Anterior cingulate cortex (tissue), 58 donors: ENCODE measurements at places on chromosomes 6 and 20.

DNA sequence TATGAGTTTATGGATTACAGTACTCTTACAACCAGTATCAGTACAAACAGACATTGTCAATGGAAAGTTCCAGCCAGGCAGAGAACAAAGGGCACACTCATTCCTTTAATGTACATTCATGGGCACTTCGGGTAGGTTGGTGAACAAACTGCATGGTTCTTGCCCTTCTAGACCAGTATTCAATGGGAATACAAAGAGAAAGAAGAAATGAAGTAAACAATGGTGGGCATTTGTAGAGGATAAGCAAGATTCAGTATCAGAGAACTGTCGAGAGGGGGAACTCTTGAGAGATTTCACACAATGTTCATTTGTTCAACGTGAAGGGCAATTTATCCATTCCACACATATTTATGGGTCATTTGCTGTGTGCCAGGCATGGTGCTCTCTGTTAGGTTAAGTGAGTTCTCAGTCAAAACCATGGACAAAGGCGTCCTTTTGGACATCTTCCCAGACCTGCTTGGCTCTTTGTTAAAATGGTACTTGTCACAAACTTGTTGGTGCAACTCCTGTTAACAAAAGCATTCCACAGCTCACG lies 714.8 kb downstream of the DHX35 start:
- no peak for DNase-seq

DNA sequence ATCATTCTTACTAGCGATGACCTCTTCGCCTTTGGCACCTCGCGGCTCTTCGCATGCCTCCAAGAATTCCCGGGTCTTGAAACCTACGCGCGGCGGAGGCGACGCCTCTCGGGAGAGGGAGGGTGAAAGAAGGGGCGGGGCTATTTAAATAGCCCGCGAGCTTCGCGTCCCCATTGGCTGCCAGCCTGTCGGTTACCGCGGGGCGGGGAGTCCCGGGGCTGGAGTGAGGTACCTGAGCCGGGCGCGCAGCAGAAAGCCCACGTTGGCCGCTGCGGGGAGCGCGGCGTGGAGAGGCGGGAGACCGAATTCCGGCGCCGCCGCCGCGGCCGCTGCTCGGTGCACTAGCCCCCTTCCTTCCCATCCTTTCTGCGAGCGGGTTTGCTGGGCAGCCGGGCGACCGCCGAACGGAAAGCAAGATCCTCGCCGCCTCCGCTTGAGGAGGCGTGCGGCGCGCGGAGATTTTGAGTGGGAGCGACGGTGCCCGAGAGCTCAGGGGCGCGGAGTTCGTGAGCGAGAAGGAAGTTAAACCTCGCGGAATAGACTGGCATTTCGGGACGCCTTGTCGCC lies at the start of gene BMP6:
BMP6 (plus strand) TSS at position 251 of the 567 bp plus-strand sequence. CDS start 857 bp downstream, outside the sequence.
- peak; percentile 61 for DNase-seq

GRCh38 chr20:45588800-45589199 lies 9.7 kb upstream of the WFDC8 start:
- DNase-seq, result no peak

GRCh38 chr6:100370265-100370664 lies 94.5 kb downstream of the SIM1 start:
- no peak for DNase-seq

DNA sequence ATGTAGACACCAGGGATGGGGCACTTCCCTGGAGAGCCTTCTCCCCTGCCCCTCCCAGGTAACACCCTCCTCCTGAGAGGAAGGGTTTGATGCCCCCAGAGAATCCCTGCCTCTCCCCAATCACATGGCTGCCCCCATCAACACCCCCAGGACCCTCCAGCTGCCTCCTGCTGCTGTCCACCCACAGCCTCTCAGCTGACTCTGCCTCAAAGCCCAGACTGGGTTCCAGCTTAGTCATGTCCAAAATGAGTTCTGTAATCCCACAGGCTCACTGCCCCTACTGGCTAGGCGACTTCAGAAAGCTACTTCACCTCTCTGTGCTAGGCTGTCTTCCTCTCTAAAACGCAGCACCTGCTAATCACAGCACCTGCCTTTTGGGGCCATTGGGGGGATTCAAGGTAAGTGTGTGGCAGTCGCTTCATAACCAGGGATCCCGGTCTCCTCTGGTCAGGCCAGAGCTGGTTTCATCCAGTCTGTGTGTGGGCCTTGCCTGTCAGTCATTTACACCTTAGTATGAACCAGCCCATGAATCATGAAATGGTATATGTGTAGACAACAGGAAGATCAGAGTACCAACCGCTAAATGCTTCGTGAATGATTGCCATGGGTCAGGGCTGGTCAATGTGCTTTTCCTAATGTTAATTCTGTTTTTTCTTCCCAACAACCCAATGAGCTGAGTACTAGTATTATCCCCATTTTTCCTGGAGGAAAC lies 40.4 kb downstream of the TFEB start:
- DNase-seq, result no peak

DNA sequence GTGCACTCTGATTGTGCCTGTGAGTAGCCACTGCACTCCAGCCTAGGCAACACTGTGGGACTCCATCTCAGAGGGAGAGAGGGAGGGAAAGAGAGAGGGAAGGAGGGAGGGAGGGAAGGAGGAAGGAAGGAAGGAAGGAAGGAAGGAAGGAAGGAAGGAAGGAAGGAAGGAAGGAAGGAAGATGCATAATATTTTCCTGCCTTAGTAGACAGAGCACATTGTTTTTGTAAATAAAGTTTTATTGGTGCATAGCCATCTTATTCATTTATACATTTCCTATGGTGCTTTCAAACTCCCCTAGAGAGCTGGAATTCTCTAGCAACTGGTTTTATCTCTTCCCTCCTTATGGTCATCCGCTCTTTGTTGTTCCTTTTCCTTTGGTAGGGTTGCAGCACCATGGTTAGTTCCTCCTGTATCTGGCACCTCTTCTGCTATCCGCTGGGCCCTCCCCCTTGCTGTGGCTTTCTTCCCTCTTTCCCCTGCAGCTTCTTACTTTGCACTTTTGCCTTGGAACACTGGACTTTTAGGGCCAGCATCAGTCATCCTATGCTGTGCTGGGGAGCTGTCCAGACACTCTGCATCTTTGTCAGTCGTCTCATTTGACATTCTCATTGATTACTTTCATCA lies 20.2 kb downstream of the GPR6 start:
- no peak for DNase-seq

- DNase-seq, result no peak
Measured at GRCh38 chr6:120903836-120904235, 430.4 kb downstream of the TBC1D32 start.

- DNase-seq, result no peak
Measured at GRCh38 chr6:3718407-3718806, 33.1 kb downstream of the PXDC1 start.

- DNase-seq, result no peak
Measured at GRCh38 chr6:138499303-138500018, at the start of gene NHSL1. Gene NHSL1 (minus strand): TSS chr6:138499494. CDS start chr6:138499290, 204 bp downstream.

- no peak for DNase-seq
Measured at GRCh38 chr6:2127484-2127911, 117.9 kb downstream of the GMDS start.

- no peak for DNase-seq
Measured at GRCh38 chr6:44849806-44850205, 462.3 kb downstream of the CDC5L start.

GRCh38 chr6:156988276-156989158 lies 211.3 kb downstream of the ARID1B start:
- no peak for DNase-seq

DNA sequence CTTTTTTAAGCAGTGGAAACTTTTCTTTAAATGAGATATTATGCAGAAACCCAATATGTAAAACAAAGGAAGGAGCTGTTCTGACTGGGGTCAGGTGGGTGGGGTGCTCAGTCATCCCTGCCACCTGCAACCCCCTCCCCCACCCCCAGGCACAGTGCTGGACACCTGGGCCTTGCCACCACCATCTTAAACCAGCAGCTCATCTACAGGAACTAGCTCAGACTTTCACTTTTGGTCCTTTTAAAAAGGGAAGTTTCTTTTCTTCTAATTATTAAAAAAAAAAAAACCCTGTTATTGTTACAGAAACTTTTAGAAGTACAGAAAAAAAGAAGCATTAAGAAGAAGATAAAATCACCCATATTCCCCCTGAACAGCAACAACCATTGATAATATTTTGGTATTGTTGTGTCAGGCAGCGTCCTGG lies 37.1 kb downstream of the PPP1R16B start:
- no peak for DNase-seq

- no peak for DNase-seq
Measured at GRCh38 chr20:57716202-57716601, 6.4 kb upstream of the PMEPA1 start.

DNA sequence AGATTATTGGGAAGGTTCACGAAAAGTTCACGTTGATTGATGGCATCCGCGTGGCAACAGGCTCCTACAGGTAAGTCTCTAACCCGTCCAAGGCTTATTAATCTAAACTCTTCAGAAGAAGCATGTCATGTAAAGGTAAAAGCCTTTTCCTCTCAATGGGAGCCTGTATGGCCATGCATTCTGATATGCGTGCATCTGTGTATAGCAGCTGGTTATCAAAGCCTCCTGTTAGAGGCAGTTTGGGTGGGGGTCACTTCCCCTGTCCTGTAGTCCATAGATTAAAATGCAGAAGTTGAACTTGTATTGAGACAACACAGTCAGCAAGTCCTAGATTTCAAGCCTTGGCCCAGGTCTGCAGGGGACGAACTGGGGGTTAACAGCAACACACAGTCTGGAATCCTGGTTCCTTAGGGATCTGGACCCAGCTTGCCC lies 14.2 kb upstream of the DHX35 start:
- no peak for DNase-seq

DNA sequence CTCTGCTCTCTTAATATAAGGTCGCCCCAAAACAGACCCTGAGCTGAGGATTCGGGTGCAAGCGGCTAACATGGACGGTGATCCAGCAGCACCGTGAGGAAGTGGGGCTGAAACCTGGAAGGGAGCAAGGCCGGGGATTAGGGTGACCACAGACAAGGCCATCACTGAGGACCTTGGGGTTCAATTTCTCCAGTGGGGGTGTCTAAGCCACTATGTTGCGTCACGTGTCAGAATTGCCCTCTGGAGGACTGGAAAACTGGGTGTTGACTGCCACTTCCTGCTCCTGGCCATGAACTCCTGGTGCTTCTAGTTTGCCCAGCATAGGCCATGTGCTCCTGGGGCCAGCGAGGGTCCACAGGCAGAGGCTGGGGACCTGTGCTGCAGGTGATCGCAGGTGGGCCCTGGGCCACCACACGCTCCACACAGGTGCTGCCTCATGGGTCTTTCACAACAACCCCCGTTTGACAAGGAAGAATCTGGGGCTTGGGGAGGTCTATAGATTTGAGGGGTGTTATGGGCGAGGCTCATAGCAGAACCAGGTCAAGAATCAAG lies 101.9 kb downstream of the CDH26 start:
- no peak for DNase-seq

DNA sequence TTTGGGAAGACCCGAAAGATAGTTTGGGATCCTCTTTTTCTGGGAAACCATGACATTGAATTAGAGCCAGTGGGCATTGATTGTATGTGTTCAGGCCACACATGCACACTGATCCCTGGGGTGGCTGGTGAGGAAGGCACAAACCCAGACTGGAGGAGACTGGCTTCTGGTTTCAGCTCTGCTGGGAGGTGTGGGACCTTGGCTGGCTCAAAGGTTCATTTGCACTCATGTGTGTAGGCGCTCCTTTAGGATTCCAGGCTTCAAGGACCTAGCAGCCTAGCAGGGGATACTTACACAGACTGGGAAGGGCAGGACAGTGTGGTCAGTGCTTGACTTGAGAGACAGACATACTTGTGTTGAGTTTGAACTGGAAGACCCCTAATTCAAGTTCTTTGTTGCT lies 7.2 kb downstream of the RIN2 start:
- no peak for DNase-seq

DNA sequence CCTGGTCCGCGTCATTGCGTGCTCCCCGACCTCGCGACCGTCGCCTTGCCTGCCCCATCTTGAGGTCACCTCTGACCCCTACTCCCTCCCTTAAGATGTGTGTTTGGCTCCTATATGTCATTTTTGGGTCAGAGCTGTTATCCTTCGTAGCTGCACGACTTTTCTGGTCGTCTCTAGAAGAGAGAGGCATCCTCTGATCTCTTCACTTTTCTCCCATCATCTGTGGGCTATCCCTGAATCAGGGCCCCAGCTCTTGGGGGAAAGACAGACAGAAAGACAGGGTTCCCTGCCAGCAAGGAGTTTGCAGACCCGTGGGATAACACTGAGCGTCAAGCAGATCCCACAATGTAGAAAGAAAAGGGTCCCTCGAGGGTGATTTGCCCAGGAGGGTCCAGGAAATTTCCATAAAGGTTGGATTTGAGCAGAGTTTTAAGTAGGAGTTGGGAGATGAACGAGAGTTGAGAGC lies 555 bp downstream of the FAM120B start:
- no peak for DNase-seq

DNA sequence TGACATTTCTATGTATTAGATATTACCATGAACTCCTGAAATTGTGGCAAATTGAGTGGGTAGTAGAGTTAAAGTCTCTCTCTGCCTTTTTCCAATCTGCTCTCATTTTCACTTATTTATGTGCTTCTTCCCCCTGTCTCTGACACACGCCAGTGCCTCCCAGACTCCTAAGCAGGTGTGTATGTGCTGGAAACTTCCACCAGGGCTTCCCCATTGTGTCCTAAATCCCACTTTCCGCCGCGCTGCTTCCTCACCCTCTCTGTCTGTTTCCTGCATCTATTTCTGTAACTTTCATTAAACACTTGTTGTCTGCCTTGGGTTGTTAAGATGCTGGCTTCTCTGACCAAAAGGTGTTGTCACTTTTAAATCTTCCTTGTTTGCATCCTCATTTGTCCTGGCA lies 97.6 kb upstream of the HDGFL1 start:
- no peak for DNase-seq

- no peak for DNase-seq
Measured at GRCh38 chr6:82248273-82248735, 760 bp upstream of the IBTK start.

- DNase-seq, result no peak
Measured at GRCh38 chr6:136487759-136488425, 62.3 kb downstream of the MAP7 start.

GRCh38 chr6:113859349-113860180 lies 2.4 kb downstream of the MARCKS start:
- DNase-seq, result peak; percentile 64
